Nephron progenitor cell (in vitro differentiated cells): ENCODE measurements at places on chromosomes 7 and 10.

DNA sequence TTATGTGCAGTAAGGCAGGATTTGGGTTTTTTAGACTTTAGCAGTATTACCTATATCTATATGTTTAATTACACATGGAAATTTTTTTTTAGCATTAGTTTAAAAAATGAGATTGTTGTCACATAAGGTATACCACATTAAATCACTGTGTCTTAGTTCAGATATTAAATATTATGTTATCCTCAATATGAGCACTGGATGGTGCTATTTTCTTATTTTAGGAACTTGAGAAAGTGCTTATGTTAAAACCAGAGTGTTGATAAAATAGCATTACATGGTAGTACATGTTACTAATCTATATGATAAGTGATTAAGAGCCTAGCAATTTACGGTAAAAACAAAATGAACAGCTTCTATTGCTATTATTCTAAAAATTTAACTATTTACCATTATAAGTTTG lies 28.8 kb downstream of the MIOS start:
- no peaks in the 10 kb centered on the region for H3K4me1 ChIP-seq
- H3K27me3 ChIP-seq, result no peaks in the 10 kb centered on the region
- peaks cover 87% of the 10 kb centered on the region for H3K36me3 ChIP-seq
- no peak for DNase-seq

- H3K4me1 ChIP-seq, result peaks cover 5% of the 10 kb centered on the region
- no peak for DNase-seq
- H3K27ac ChIP-seq, result no peak overlapping the region
- no peaks in the 10 kb centered on the region for H3K36me3 ChIP-seq
Measured at GRCh38 chr10:126227762-126228134, 160.5 kb downstream of the ADAM12 start.

GRCh38 chr10:82668221-82668895 lies 793.4 kb downstream of the NRG3 start:
- no peak overlapping the region for H3K27ac ChIP-seq
- H3K4me1 ChIP-seq, result peaks cover 2% of the 10 kb centered on the region
- no peaks in the 10 kb centered on the region for H3K27me3 ChIP-seq
- no peaks in the 10 kb centered on the region for H3K36me3 ChIP-seq

DNA sequence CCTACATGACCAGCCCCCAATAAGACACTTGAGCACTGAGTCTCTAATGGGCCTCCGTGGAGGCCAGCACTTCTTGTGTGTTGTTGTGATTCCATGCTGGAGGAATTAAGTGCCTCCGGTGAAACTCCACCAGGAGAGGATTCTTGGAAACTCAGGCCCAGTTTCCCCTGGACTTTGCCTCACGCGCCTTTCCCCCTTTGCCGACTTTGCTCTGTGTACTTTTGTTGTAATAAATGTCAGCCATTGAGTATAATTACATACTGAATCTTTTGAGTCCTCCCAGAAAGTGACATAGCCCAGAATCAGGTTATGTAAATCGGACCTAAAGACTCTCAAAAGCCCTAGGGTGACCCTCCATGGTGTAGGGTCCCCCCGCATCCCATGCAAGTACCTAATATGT lies 82.4 kb downstream of the DLG5 start:
- H3K36me3 ChIP-seq, result peaks cover 46% of the 10 kb centered on the region
- H3K4me1 ChIP-seq, result peaks cover 71% of the 10 kb centered on the region
- H3K27me3 ChIP-seq, result no peaks in the 10 kb centered on the region
